ENCODE measurements at places on chromosomes 1 and 21.

GRCh38 chr1:181398544-181398943 is 84.8 kb upstream of the CACNA1E start:
- DNase-seq, result no peak

GRCh38 chr1:245277276-245277675 is 122.5 kb downstream of the KIF26B start:
- no peak for DNase-seq

GRCh38 chr1:116999596-116999995 is 2.0 kb upstream of the CD101 start:
- no peak for DNase-seq

DNA sequence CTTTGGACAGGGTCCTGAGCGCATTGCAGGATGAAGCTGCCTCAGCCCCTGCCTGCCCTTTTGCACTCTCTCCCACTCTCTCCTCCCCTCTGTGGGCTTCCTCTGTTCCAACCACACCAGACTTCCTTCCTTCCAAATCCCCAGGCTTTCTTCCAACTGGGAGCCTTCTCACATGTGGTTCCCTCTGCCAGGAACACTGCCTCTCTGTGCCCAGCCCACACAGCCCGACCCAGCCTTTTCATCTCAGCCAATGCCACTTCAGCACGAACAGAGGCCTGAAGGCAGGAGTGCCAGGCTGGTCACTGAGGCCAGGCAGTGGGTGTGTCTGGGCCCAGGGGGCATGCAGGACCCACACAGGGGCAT is 5.9 kb downstream of the SELENON start:
- no peak for DNase-seq

DNA sequence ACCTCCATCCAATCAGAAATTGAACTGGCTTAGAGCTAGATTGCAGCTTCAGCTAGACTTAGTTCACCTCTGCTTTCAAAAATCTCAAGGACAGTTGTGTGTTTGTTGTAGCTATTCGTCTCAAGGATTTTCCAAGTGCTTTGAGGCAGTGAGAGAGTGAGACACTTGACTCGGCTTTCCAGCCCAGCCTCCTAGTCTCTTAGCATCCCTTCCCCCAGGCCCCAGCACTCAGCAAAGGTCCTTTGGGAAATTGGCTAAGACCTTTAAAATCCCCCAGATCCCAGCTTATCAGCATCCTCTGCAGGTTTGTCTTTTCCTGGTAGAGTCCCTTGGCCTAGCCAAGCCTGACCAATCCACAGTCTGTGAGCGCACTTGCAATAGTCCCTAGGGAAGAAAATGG is 47.9 kb upstream of the PROX1 start:
- no peak for DNase-seq

DNA sequence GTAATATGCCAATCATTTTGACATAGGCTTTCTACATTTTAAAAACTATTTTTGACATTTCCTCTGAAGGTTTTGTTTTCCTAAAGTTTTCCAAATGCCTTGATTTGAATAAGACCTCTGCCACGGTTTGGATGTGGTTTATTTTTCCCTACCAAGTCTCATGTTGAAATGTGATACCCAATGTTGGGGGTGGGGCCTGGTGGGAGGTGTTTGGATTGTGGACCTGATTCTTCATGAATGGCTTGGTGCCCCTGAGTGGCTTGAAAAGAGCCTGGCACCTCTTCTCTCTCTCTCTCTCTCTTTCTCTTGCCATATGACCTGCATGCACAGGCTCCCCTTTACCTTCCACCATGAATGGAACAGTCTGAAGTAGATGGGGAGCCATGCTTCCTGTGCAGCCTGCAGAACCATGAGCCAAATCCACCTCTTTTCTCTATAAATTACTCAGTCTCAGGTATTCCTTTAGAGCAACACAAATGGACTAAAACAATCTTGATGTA is 14.8 kb downstream of the MMEL1 start:
- DNase-seq, result no peak

DNA sequence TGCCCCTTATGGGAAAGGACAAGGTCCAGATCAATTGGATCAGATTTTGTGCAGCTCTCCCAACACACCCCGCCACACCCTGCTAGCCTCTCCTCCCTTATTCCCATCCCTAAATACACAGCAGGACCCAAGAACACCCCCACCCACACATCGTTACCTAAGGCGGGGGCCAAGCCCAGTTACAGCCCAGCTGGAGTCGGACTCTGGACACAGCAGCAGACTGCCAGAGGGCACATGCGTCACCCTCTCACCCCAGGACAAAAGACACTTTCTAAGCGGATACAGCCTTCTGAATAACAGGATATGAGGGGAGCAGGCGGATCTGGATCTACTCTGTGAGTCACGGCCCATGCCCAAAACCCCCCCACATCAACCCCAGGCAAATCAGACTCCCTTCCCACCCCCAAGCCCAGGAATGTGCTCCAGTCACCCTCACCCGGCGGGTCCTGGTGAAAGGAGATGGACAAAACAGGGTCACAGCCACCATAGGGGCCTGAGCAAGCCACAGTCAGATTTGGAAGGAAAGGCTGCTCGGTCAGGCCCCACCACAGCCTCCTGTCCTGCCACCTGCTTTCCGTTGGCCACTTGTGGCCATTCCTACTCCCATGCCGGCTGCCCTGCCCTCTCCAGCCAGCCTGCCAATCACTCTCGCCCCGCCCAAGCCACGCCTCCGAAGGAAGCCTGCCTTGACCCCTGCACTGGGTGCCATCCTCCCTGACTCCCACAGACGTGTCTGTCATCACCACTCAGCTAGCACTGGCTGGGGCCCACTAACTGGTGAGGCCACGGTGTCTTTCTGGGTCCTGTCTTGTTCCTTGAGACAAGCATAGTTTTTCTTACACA is 4.0 kb downstream of the S100A16 start:
- no peak for DNase-seq

DNA sequence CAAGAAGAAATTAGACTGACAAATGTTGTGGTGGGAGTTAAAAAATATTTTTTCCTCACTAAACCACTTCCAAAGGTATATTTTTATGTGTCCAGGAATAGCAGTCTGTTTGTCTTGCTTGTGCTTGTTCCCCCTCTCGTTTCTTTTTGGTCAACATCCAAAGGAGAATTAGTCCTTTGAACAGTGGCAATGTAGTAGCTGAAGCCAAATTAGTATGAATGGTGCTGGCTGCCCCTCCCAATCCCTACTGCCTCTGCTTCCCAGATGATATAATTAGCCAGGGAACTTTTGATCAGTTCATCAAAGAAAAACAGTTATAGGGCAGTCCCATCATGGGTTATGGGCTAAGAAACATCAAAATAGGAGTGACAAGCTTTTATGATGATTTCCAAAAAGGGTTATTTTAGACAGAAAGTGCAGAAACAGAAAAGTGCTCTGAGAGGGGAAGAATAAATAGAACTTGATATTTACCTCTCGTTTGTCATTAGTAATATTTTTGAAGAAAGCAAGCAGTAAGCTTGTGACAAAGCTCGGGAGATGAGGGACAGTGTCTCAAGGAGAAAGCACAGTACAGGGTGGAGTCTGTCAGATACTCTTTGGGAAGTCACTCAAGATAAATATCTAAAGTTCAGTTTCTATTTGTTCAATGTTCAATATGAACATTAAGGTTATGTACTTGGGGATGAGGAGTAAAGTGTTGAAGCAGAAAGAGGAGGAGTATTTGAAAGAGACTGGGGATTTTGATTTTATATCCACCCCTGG is 239.1 kb downstream of the HLX start:
- no peak for DNase-seq

DNA sequence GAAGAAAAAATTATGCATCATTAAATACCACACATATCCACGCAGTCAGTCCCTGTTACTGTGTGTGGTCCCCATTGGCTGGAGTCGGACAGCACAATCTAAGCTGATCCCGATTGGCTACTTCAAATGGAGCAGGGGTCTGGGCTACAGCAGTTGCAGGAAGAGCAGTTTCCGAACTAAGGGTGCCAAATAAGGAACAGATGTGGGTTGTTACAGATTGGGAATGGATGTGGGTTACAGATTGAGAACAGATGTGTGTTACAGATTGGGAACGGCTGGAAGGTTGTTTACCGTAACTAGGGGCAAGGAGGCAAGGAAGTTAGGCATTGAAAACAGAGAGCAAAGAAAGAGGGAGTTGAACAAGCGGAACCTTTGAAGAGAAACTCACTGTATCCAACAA is 19.9 kb downstream of the OR2L13 start:
- no peak for DNase-seq
